ENCODE measurements at places on chromosomes 1 and 21.

- no peak for DNase-seq
These were observed 45.9 kb upstream of the ATP2B4 start for GRCh38 chr1:203580733-203581132.

DNA sequence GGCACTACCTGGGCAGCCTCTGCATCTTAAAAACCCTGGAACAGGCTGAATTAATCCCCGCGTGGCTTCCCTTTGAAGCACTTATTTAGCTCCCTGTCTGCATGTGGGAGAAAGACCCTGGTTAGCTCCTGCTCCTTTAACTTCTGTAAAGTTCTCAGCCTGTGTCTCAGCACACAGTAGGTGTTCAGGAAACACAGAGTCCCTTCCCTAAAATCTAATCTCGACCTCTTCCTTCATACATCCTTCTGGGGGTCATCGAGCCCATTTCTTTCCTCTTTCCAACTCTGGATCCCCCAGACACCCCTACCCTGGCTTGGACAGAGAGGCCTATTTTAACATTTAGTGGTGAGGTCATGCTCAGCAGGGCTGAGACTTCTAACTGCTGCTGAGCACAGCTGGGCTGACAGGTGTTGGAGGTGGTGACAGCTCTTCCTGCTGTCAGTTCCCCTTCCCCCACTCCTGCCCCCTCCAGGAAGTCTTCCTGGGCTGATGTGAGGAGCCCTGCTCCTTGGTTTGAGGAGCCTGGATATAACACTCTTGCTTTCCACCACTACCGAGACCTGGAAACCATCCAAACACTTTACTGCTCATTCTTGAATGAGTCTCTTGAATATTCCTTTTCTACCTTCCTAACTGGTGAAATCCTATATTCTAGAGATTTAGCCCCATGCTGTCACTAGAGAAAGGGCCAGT is 5.3 kb downstream of the E2F2 start:
- DNase-seq, result peak; percentile 32

- DNase-seq, result no peak
These were observed 70.0 kb downstream of the AGPAT3 start for GRCh38 chr21:43934716-43935705.

GRCh38 chr1:158153179-158153578 is 27.5 kb upstream of the CD1D start:
- DNase-seq, result no peak

- peak; percentile 6 for DNase-seq
These were observed 39.2 kb downstream of the EIF2B3 start for GRCh38 chr1:44947063-44947773.

DNA sequence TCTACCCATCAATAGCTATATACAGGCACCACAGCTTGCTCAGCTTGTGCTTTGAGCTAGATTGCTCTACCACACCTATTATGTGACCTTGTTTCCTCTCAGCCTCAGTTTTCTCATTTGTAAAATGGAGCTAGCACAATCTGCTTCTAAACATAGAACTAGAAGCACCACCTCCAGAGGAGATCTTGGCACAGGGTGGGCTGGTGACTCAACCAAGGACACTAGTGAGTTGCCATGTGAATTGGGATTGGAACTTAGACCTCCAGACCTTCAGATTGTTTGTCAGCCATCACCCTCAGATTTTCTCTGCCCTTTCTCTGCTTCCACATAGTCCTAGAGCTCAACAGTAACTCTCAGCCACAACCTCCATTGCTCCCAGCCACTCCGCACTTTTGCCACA is 3.0 kb upstream of the MACO1 start:
- no peak for DNase-seq

DNA sequence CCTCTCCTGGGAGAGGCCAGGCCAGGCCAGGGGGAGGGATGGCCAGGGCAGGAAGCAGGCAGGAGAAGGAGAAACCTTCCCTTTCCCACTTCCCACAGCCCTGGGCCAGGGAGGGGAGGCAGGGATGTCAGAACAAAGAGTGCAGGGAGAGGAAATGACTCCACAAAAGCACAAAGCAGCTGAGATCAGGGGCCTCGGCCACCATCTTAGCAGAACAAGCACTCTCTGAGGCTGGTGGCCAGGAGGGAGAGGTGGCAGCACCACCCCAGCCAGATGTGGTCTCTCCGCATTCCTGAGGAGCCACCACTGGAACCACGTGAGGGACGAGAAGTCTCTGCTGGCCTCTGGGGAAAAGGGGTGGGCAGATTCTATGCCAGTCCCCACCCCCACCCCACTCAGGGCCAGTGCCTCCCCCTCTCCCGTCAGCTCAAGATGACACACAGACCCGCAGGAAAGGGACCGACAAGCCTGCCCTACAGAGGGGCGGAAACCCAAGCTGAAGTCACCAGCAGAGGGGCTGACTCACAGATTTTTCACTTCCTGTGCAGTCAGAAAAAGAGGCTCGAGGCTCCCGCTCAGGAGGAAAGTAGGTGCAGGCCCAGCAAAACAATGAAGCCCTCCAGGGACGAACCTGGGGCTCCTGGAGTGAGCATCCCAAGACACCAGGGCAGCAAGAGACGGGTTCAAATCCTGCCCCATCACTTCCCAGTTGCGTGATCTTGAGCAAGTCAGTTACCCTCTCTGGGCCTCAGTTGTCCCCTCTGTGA is 24.1 kb upstream of the ALDH4A1 start:
- peak; percentile 97 for DNase-seq

DNA sequence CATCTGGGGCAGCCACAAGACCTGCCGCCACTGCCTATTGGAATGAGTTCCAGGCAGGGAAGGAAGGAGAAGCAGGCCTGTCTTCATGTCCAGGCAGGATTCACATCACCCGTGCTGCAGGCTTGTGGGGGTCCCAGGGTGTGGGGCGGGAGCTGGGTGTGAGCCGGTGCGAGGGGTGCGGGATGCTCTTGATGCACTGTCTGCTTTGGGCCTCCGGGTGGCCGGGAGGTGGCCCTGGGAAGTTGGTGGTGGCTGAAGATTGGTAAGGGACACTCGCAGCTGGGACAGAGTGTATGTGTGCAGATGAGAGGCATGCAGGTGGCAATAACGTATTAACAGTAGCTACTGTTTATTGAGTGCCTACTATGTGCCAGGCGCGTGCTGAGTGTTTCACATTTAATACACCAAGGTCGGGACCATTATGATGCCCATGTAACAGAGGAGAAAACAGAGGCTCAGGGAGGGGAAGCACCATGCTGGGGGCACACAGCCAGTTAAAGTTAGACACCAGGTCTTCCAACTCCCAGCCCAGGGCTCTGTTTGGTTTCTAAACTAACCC is 3.3 kb downstream of the CROCC start:
- DNase-seq, result no peak

DNA sequence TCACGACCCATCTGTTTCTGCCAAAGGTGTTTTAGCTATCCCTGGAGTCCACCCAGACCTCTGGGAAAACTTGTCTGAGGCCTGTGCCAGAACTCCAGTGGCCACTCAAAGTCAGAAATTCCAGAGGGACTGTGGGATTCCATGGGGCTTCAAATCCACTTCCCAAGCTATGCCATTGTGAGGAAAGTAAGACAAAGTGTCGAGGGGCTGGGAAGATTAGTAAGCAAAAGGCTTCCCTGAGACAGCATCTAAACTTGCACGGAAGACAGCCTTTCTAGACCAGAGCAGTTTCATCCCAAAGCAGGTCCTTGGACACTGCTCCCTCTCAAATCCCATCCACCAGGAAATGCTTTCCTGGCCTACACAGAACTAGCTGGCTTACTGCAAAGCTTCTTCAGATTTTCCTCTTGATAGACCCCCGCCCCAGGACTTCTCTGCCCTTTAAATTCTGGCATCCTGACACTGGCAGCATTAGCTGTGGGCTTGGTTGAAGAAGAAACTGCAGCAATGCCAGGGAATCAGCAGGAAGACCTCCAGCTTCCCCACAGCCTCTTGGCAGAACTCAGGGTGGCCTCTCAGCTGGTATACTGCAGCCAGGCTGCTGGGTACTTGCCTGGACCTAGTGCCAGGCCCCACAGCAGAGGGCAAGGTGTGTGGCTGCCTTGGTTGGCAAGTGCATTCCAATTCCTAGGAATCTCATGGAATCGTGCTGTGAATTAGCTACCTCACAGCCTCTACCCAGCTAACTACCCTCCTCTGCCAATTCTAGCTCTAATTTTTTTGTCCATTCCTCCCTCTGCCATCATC is 27.3 kb upstream of the LMX1A start:
- DNase-seq, result no peak

- no peak for DNase-seq
These were observed 139.3 kb upstream of the SGIP1 start for GRCh38 chr1:66394603-66395002.

- peak; percentile 46 for DNase-seq
These were observed 1.9 kb downstream of the ADARB1 start for GRCh38 chr21:45076245-45076711.

GRCh38 chr1:165941531-165941930 is 114.1 kb downstream of the UCK2 start:
- DNase-seq, result no peak

DNA sequence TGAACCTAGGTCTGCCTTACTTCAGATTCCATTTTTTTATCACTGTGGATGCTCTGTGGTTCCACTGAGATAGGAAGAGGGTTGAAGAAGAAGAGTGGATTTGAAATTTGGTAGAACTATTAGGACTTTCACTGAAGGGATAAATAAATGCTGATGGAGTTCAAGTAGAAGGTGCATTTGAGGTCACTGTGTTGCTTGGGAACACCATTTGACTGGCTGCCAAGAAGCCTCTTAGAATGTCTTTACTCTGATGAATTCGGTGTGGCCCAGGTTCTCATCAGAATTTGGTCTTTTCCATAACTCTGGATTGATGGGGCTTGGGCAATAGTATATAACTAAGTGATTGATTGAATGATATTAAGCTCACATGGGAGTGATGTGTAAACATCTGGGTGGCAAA is 11.9 kb downstream of the XPR1 start:
- DNase-seq, result no peak

All from activated CD4-positive, alpha-beta T cell treated with anti-CD3 and anti-CD28 coated beads, Interleukin-10, Interleukin-2, amounts not matched to agents 100 ng/mL and 50 ng/mL, durations not matched to agents 16 hours and 8 hours (primary cell).